ENCODE measurements at places on chromosomes 5 and 9.

GRCh38 chr9:87280421-87280820 is 217.2 kb upstream of the DAPK1 start:
- DNase-seq, result no peak

- DNase-seq, result no peak
Observed at GRCh38 chr5:177366528-177367322, 9.0 kb downstream of the RGS14 start.

- no peak for DNase-seq
Observed at GRCh38 chr5:34045023-34045422, 2.0 kb upstream of the C1QTNF3 start.

DNA sequence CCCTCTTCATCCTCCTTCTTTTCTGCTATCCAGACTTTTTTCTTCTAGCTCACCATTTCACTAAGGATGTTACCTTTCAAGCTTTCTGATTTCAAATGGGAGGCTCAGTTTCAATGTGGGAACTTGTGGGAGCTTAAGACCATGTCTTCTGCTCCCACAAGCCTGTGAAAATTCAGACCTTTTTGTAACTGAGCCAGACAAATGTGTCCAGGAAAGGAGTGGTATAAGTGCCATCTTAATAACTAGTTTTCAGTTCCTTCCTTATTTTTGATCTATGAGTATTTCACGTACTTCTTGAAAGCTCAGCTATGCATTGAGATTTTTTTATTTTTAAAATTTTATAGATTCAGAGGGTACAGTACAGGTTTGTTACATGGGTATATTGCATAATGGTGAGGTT is 4.6 kb upstream of the ERCC6L2 start:
- no peak for DNase-seq

DNA sequence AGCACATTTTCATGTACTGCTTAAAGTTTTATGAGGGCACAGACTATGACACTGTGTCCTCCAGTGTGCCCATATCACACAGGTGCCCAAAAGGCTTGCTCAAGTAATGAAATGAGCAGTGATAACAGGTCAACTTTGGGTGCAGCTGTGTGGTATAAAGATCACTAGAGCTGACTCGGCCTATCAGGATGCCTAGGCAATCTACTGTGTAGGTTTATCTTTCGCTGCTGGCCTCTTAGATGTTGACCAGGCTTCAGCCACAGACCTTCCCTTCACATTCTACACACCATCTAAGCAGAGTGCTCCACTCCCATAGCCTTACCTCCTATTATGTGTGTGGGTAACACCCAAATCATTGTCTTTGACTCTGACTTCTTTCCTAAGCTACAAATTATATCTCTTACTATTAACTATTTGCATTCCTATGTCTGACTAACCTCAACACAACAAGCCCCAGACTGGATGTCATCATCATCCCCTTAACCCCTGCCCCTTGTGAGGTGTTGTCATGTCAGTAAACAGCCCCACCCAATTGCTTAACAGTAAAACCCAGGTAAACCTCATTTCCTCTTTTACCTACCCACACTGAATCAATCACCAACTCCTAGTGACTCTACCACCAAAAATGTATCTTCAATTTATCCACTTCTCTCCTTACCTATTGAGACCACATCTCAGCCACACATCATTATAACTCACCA is 2.5 kb downstream of the SREK1IP1 start:
- DNase-seq, result no peak

All from stimulated activated CD8-positive, alpha-beta memory T cell treated with anti-CD3 and anti-CD28 coated beads, Interleukin-2, amount 100 ng/mL, for 48 hours (primary cell).